ENCODE measurements at places on chromosomes 3 and 15.

GRCh38 chr3:128482666-128483656, 10.0 kb downstream of the GATA2 start:
- no peak for DNase-seq

DNA sequence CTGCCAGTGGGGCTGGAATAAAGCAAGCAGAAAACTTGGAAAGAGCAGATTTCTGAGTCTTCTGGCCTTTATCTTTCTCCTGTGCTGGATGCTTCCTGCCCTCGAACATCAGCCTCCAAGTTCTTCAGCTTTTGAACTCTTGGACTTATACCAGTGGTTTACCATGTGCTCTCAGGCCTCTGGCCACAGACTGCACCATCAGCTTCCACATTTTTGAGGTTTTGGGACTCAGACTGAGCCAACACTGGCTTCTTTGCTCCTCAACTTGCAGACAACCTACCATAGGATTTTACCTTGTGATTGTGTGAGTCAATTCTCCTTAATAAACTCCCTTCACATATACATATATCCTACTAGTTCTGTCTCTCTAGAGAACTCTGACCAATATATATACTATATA, 706.6 kb downstream of the NR2F2 start:
- DNase-seq = no peak

GRCh38 chr3:24518990-24519367, 24.3 kb upstream of the THRB start:
- no peak for DNase-seq

DNA sequence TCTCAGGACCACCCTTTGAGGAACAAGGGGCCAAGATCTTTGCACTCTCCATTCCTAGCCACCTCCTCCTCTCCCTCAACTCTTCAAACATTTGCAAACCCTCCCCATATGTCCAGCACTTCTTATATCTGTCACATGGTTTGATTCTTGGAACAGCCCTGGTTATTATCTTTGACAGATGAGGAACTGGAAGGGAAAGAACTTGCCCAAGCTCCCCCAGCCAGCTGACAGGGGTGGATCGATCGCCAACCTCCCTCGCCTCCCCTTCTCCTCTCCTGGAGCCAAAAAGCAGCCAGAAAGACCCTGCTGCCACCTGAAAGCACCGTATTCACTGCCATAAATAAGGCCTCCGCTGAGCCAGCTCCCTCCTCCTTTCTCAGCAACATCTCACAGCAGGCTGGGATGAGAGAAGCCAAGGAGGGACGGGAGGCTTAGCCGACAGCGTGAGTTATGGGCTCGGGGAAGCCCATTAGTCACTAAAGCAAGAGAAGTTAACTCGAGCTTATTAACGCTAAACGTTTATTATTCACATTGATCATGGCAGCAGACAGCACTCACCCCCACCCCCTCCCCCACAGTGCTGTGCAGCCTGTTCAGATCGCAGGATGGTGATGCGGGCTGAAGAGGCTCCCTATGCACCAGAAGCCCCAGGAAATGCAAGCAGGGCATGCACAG, 22.2 kb upstream of the FGD5 start:
- DNase-seq = no peak

DNA sequence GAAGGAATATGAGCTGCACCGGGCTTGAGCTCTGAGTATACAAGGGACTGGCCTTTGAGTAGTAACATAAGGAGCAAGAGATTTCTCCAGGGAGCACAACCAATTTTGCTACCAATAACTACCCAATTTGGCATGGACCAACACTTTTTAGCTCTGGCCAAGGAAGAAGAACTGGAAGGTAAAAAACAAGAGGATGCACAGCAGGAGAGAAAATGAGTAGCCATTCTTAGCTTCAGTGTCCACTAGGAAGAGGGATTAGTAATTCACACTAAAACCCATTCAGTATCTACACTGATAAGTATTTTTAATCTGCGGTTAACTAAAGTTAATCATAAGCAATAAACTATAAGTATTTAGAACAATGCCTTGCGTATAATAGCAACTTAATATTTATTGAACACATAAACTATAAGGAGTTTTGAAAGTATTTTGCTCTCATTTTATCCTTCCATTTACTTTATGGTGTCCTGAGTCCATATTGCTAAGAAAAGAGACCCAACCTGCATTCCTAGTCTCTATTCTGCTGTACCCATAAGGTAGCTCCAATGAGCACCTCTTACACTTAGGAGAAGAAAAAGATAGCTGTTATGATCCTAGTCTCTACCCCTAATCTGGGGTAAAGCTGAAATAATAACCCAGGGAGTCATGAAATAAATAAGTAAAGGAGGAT, 268.9 kb downstream of the IGSF11 start:
- DNase-seq = no peak

DNA sequence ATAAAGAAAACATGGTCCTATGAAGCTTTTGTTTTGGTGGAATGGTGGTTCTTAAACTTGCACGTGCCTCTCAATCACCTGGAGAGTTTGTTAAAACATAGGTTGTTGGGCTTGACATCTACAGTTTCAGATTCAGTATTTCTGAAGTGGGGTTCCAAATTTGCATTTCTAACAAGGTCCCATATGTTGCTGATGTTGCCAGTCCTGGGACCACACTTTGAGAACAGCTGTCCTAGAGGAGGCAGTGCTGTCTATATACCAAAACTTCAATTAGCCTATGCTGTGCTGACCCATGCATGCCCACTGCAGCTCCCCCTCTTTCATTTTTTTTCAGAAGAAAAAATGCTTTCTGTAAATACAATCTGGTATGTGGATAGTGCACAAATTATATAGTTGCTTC, 31.3 kb downstream of the ALCAM start:
- DNase-seq = no peak

GRCh38 chr3:157488144-157488543, 15.1 kb downstream of the VEPH1 start:
- no peak for DNase-seq

DNA sequence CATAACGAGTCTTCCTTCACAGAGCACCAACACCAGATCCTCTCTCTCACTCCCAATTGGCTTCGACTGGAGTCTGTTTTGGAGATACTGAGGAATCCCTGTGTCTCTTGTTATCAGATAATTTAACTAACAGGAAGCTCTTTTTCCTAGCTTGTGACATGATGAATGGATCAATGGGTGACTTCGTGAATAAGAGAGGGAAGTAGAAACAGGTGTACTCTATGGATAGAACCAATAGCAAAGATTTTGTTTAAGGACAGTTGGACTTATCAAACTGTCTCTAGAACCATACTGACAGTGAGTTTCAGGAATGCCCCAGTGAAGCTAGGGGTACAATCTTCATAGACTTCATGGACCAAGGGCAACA, 29.4 kb upstream of the KLHL6 start:
- no peak for DNase-seq

DNA sequence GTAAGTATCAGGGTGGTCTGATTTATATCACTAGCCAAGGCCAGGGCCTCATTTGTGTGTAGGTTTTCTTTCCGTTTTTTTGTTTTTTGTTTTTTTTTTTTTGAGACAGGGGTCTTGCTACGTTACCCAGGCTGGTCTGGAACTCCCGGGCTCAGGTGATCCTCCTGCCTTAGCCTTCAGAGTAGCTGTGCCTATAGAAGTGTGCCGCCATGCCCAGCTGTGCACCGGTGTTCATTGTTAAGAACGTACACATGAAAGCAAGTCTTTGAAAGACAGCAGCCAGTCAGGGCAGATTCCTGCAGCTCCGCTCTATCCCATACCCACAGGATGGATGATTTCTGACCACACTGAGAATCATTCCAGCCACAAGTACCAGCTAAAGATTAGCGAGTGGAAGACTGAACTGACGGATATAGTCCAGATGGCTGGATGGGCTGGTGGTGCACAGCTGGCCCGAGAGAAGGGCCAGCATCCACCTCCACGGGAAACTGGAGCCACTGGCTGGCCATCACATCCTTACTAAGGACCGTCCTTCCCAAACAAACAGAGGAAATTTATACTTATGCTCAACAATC, 95.4 kb downstream of the PCSK6 start:
- DNase-seq = no peak

GRCh38 chr3:124605781-124606579, 124.3 kb upstream of the UMPS start:
- DNase-seq = no peak

DNA sequence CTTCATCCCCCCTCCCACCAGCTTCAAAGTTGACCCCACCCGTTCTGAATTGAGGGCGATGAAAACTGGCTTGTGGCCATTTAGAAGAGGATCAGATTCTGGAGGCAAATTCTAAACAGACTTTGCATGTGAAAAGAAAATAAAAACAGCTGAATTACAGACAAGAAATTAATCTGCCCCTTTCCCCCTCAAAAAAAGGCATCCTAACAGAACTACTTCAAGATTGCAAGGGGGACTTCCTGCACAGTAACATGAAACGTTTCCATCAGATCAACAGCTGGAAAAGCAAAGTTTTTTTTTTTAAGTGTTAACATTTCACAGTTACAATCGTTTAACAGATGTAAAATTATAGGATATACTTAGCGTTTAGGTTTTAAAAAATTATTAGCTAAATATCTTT, 229.3 kb downstream of the RORA start:
- DNase-seq = no peak

DNA sequence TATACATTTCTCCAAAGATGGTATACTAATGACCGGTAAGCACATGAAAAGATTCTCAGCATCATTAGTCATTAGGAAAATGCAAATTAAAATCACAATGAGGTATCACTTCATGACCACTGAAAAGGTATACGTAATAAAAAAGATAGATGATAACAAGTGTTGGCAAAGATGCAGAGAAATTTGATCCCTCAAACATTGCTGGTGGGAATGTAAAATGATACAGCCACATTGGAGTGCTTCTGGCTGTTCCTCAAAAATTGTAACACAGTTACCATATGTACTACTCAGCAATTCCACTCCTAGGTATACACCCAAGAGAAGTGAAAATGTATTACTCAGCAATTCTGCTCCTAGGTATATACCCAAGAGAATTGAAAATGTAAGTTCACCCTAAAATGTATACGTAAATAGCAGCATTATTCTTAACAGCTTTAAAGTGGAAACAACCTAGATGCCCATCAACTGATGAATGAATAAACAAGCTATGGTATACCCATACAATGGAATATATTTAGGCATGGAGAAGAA, 25.0 kb upstream of the KY start:
- DNase-seq = no peak

GRCh38 chr3:73618461-73618860, 6.3 kb downstream of the PDZRN3 start:
- no peak for DNase-seq

DNA sequence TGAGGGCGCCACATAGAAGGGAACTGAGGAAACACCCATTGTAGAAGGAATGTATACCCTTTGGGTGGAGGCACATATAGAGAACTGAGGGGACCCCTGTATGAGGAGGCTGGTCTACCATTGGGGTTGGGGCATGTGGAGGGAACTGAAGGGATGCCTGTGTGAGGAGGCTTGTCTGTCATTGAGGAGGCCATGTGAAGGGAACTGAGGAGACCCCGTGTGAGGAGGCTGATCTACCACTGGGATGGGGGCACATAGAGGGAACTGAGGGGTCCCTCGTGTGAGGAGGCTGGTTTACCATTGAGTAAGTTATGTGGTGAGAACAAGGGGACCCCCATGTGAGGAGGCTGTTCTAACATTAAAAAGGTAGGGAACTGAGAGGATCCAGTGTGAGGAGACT, 156.1 kb downstream of the FBLN2 start:
- DNase-seq = no peak

GRCh38 chr3:144511346-144511745, 539.7 kb downstream of the DIPK2A start:
- no peak for DNase-seq

DNA sequence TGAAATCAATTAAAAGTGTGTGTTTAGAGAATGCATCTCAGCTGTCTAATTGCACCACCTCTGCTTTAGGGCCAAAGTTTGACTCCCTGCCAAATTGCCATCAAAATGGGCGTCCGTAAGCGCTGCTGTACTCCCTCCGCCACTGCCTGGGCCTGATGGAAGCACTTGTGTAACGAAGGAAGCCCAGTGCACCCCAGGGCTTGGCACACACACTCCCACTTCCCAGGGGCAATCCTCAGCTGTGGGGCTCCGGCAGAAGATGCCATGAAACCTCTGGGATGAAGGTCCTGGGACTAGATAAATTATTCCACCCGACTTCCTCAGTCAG, 137.8 kb downstream of the RORA start:
- no peak for DNase-seq

GRCh38 chr3:73719861-73720260, 95.1 kb upstream of the PDZRN3 start:
- no peak for DNase-seq

- DNase-seq = no peak
Observed at GRCh38 chr3:184175981-184176376, 1.3 kb downstream of the AP2M1 start.

- no peak for DNase-seq
Observed at GRCh38 chr3:101999177-101999779, 150.0 kb downstream of the NFKBIZ start.

- no peak for DNase-seq
Observed at GRCh38 chr3:157274644-157275137, 114.7 kb upstream of the CCNL1 start.

DNA sequence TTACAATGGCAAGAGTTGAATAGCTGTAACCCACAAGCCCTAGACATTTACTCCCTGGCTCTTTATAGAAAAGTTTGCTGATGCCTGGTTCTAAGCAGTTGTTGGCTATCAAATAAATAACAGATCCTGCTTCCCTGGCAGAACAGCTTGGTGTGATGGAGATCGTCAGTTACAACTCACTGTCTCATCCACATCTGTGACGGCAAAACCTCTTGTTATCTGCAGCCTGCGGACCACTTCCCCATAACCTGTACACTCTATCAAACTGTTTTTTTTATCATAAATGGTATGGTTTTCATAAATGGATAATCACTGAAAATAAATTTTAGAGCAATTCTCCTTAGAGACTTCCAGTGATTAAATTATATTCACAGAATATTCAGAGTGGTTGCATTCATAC, 14.1 kb downstream of the ZDHHC3 start:
- DNase-seq = no peak

GRCh38 chr15:52383100-52383588, 87.5 kb upstream of the MYO5C start:
- no peak for DNase-seq

- no peak for DNase-seq
Observed at GRCh38 chr3:101478980-101479379, 34.0 kb downstream of the SENP7 start.

All from NCI-H2029 treated with DMSO at 0.1 percent for 48 hours (cell line).